Activated T-helper 1 cell treated with anti-CD3 and anti-CD28 coated beads, Interleukin-12 subunit alpha, Interleukin-12 subunit beta, Interleukin-2, Interleukin-4 antibody, amounts not matched to agents 30 ng/mL and 10 ng/mL and 1 ng/mL, durations not matched to agents 14 hours and 24 hours and 36 hours (primary cell): ENCODE measurements at places on chromosomes 1 and 21.

DNA sequence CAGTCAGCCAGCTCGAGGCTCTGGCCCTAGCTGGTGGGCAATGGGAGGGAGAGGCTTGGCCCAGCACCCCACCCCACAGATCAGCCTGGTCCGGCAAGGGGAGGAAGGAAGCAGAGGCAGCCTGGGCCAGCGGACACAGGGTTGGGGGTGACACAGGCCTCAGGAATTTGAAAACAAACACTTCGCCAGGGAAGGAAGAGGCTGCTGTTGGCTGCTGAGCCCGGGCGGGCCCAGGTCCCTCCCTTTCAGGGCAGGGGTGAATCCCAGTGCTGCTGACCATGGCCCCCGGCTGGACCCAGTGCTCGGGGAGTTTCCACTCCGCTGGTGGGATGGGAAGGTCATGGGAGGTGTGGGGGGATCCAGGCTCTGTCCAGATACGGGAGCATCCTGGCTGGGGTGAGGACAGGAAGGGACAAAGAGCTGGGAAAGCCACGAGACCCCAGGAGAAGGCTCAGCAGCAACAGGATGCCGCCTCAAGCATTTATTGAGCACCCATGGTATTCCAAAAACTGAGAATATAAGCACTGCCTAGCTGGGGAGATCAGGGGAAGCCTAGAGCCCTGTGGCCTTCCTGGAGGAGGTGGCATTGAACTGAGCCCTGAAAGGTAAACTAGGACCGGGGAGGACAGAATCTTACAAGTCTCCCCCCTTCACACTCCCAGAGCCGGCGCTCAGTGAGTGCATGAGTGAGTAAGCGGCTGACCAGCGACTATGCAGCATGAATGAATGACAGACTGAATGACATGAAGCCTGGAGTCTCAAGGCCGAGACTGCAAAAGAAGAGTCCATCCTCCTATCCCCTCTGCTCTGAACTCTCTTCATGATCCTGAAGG, 26.2 kb upstream of the EPHA2 start:
- no peak for DNase-seq
- H3K4me3 ChIP-seq: no peak overlapping the region
- H3K4me1 ChIP-seq: no peaks in the 10 kb centered on the region

DNA sequence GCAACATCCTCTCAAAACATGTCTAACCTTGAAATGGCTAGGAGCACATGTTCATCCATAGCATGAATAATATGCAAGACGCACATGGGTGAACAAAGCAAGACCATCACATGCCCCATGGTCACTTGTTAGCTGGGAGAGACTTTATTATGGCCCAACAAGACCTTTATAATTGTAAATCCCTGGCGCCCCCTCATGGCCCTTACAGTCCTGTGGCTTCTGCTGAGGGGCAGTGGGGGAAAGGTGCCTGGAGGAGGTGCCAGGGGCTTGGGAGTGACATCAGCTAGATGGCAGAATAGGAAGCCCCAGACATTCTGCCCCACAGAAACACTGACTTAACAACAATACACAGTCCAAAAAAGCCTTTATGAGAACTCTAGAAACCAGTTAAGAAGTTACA, 51.7 kb downstream of the CSMD2 start:
- no peaks in the 10 kb centered on the region for H3K36me3 ChIP-seq
- no peak for DNase-seq
- no peaks in the 10 kb centered on the region for H3K4me1 ChIP-seq
- no peak overlapping the region for H3K4me3 ChIP-seq
- H3K27me3 ChIP-seq: peaks cover 6% of the 10 kb centered on the region

- no peak overlapping the region for H3K27ac ChIP-seq
- peaks cover 8% of the 10 kb centered on the region for H3K4me1 ChIP-seq
- H3K36me3 ChIP-seq: no peaks in the 10 kb centered on the region
- H3K4me3 ChIP-seq: no peak overlapping the region
These were observed 13.3 kb upstream of the SAMD11 start for GRCh38 chr1:910311-910880.

- H3K27ac ChIP-seq: peak overlapping the region; percentile 95
- peaks cover 91% of the 10 kb centered on the region for H3K4me1 ChIP-seq
- DNase-seq: peak; percentile 43
- peak overlapping the region; percentile 69 for H3K4me3 ChIP-seq
- H3K27me3 ChIP-seq: no peaks in the 10 kb centered on the region
These were observed 92.4 kb upstream of the GPR88 start for GRCh38 chr1:100445565-100445964.

- H3K36me3 ChIP-seq: no peaks in the 10 kb centered on the region
- DNase-seq: no peak
- H3K27me3 ChIP-seq: peaks cover 2% of the 10 kb centered on the region
- H3K4me3 ChIP-seq: no peak overlapping the region
- H3K4me1 ChIP-seq: no peaks in the 10 kb centered on the region
- H3K27ac ChIP-seq: no peak overlapping the region
These were observed 128.4 kb downstream of the S1PR1 start for GRCh38 chr1:101365186-101365585.

GRCh38 chr1:201696217-201696761, 132.7 kb upstream of the IPO9 start:
- no peak overlapping the region for H3K4me3 ChIP-seq
- H3K36me3 ChIP-seq: no peaks in the 10 kb centered on the region

DNA sequence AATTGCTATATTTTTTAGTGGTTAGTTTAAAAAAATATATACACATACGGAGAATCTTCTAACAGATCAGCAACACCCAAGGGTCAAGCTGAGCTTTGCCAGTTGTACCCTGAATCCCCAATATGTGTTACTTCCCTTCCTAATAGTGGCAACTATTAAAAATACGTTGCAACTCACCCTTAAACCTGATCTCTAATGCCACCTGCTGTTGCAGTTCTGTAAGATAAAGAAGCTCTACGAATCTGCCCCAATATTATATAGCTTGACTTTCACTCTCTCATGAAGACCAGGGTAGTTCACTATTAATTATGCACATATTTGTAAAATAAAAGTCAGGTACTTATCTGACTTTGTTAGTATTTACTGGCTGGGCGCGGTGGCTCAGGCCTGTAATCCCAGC, 58.4 kb downstream of the ASH1L start:
- H3K4me3 ChIP-seq: no peak overlapping the region
- H3K4me1 ChIP-seq: peaks cover 36% of the 10 kb centered on the region
- H3K27me3 ChIP-seq: no peaks in the 10 kb centered on the region
- peaks cover 7% of the 10 kb centered on the region for H3K36me3 ChIP-seq

DNA sequence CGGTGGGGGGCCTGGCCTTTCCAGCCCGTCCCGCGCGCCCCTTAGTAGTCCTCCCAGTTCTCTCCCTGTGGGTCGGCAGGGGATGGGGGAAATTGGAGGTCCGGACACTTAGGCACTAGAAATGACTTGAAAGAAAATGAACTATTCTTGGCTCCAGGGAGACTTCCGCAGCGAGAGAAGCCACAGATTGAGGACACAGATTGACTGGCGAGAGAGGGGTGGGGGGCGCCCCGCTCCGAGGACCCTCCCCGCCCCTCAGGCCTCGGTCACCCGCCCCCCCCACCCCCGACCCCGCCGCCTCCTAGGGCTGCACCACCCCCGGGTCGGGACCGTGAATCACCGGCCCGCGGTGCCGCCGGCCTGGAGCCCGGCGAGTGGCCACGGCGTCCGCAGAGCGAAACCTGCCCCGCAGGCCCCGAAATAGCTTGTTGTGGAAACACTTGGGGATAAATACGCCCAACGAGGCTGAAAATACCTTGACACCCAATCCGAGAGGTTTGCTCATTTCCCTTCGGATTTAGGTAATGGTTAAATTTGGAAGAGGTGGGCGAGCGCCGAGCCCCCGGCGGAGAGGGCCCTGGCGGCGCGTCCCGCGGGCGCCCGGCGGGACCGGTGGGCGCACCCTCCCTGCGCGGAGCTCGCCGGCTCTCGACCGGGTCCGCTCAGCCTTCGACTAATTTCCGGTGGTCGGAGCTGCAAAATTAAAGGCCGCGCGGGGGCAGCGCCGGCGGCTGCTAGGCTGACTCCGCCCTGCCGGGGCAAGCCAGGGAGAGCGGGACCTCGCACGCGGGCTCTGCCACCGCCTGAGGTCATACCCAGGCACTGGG, at the start of gene GFI1:
Gene GFI1 (minus strand): TSS at position 675 of the 827 bp plus-strand sequence. CDS start 3,438 bp downstream, outside the sequence.
- H3K27me3 ChIP-seq: peaks cover 3% of the 10 kb centered on the region
- H3K36me3 ChIP-seq: peaks cover 26% of the 10 kb centered on the region
- H3K4me3 ChIP-seq: peak within 1 kb of the TSS; percentile 99
- H3K27ac ChIP-seq: peak within 1 kb of the TSS; percentile 97
- peaks cover 46% of the 10 kb centered on the region for H3K4me1 ChIP-seq

- no peaks in the 10 kb centered on the region for H3K36me3 ChIP-seq
- no peaks in the 10 kb centered on the region for H3K4me1 ChIP-seq
- H3K27ac ChIP-seq: no peak overlapping the region
- DNase-seq: no peak
These were observed 9.1 kb downstream of the MMEL1 start for GRCh38 chr1:2623571-2624337.

- peak overlapping the region; percentile 94 for H3K27ac ChIP-seq
- H3K4me1 ChIP-seq: peaks cover 48% of the 10 kb centered on the region
- H3K27me3 ChIP-seq: peaks cover 39% of the 10 kb centered on the region
- peaks cover 9% of the 10 kb centered on the region for H3K36me3 ChIP-seq
- DNase-seq: peak; percentile 83
- peak overlapping the region; percentile 70 for H3K4me3 ChIP-seq
These were observed 7.7 kb downstream of the CNIH3 start for GRCh38 chr1:224623743-224624333.

- H3K27me3 ChIP-seq: peaks cover 57% of the 10 kb centered on the region
- no peak within 1 kb of the TSS for H3K27ac ChIP-seq
- peaks cover 2% of the 10 kb centered on the region for H3K36me3 ChIP-seq
These were observed at the start of gene TGFB2 for GRCh38 chr1:218344814-218345672. TSS of gene TGFB2 (plus strand) at chr1:218345336. CDS start at chr1:218346702, 1,366 bp downstream.

- H3K36me3 ChIP-seq: no peaks in the 10 kb centered on the region
- H3K27me3 ChIP-seq: peaks cover 3% of the 10 kb centered on the region
- no peak overlapping the region for H3K4me3 ChIP-seq
These were observed 59.2 kb downstream of the WDR64 start for GRCh38 chr1:241711326-241711725.

GRCh38 chr21:46247699-46248421, 19.3 kb upstream of the LSS start:
- H3K27ac ChIP-seq: peak overlapping the region; percentile 43
- DNase-seq: no peak
- H3K4me1 ChIP-seq: peaks cover 26% of the 10 kb centered on the region
- H3K36me3 ChIP-seq: peaks cover 45% of the 10 kb centered on the region

GRCh38 chr1:181504399-181504842, 21.1 kb downstream of the CACNA1E start:
- peaks cover 2% of the 10 kb centered on the region for H3K27me3 ChIP-seq
- H3K4me1 ChIP-seq: peaks cover 8% of the 10 kb centered on the region
- no peak overlapping the region for H3K4me3 ChIP-seq
- DNase-seq: no peak
- no peak overlapping the region for H3K27ac ChIP-seq
- no peaks in the 10 kb centered on the region for H3K36me3 ChIP-seq

- no peak for DNase-seq
- peaks cover 29% of the 10 kb centered on the region for H3K27me3 ChIP-seq
- H3K4me1 ChIP-seq: no peaks in the 10 kb centered on the region
- no peak overlapping the region for H3K4me3 ChIP-seq
- no peak overlapping the region for H3K27ac ChIP-seq
- H3K36me3 ChIP-seq: peaks cover 2% of the 10 kb centered on the region
These were observed 30.0 kb downstream of the EPHA10 start for GRCh38 chr1:37734629-37735591.

GRCh38 chr1:158180741-158181576, at the start of gene CD1D:
TSS of gene CD1D (plus strand) at chr1:158180895. CDS start at chr1:158181102, 207 bp downstream.
- no peak for DNase-seq
- H3K4me3 ChIP-seq: peak within 1 kb of the TSS; percentile 81
- H3K4me1 ChIP-seq: peaks cover 10% of the 10 kb centered on the region

- H3K36me3 ChIP-seq: no peaks in the 10 kb centered on the region
- no peak overlapping the region for H3K27ac ChIP-seq
- no peaks in the 10 kb centered on the region for H3K4me1 ChIP-seq
- no peak overlapping the region for H3K4me3 ChIP-seq
- DNase-seq: no peak
These were observed 99.6 kb upstream of the KAZN start for GRCh38 chr1:14498839-14499238.

GRCh38 chr1:30321996-30322858, 401.2 kb downstream of the MATN1 start:
- H3K4me1 ChIP-seq: no peaks in the 10 kb centered on the region
- H3K27me3 ChIP-seq: peaks cover 4% of the 10 kb centered on the region
- no peaks in the 10 kb centered on the region for H3K36me3 ChIP-seq
- no peak overlapping the region for H3K4me3 ChIP-seq
- H3K27ac ChIP-seq: no peak overlapping the region

DNA sequence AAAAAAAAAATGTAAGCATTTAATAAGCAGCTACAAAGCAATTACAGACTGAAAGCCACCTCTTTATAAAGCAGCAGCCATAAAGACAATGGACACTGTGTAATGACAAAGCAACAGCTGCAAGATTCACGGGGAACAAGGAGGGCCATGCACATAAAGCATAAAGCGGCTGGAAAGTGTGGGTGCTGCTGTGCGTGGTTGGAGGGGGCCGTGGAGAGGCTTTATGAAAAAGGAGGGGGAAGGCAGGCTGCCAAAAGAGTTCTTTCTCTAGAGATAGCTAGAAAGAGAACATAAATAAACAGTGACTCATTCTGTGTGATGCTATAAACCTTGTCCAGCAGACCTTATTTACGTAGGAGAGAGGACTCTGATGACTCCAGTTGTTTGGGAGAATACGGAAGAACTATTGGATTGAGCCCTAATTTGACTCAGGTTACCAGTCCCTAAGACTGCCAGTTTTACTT, 49.3 kb downstream of the ADAMTS1 start:
- no peak overlapping the region for H3K4me3 ChIP-seq
- no peaks in the 10 kb centered on the region for H3K4me1 ChIP-seq
- no peak for DNase-seq
- H3K27me3 ChIP-seq: peaks cover 3% of the 10 kb centered on the region

- DNase-seq: no peak
- no peak overlapping the region for H3K27ac ChIP-seq
- H3K4me3 ChIP-seq: no peak overlapping the region
- H3K4me1 ChIP-seq: peaks cover 19% of the 10 kb centered on the region
- peaks cover 24% of the 10 kb centered on the region for H3K27me3 ChIP-seq
These were observed 10.4 kb downstream of the PGLYRP4 start for GRCh38 chr1:153337980-153338853.

- DNase-seq: no peak
- no peak overlapping the region for H3K4me3 ChIP-seq
- no peaks in the 10 kb centered on the region for H3K4me1 ChIP-seq
- H3K27me3 ChIP-seq: no peaks in the 10 kb centered on the region
- no peaks in the 10 kb centered on the region for H3K36me3 ChIP-seq
These were observed 146.8 kb downstream of the ZBTB18 start for GRCh38 chr1:244197851-244198375.

- peaks cover 35% of the 10 kb centered on the region for H3K4me1 ChIP-seq
- no peak for DNase-seq
- no peaks in the 10 kb centered on the region for H3K27me3 ChIP-seq
- H3K27ac ChIP-seq: no peak overlapping the region
- H3K36me3 ChIP-seq: peaks cover 23% of the 10 kb centered on the region
- H3K4me3 ChIP-seq: no peak overlapping the region
These were observed 5.9 kb downstream of the ANKRD13C start for GRCh38 chr1:70348399-70349165.

- no peaks in the 10 kb centered on the region for H3K27me3 ChIP-seq
- H3K4me3 ChIP-seq: no peak overlapping the region
- DNase-seq: no peak
- H3K27ac ChIP-seq: no peak overlapping the region
- H3K4me1 ChIP-seq: peaks cover 2% of the 10 kb centered on the region
These were observed 38.5 kb upstream of the PRDX6 start for GRCh38 chr1:173438675-173439074.

- peaks cover 5% of the 10 kb centered on the region for H3K4me1 ChIP-seq
- DNase-seq: no peak
These were observed 49.0 kb downstream of the MRPL37 start for GRCh38 chr1:54248966-54249365.

GRCh38 chr21:43597052-43597451, 62.2 kb downstream of the HSF2BP start:
- no peak overlapping the region for H3K4me3 ChIP-seq
- DNase-seq: no peak
- peaks cover 3% of the 10 kb centered on the region for H3K4me1 ChIP-seq
- H3K36me3 ChIP-seq: no peaks in the 10 kb centered on the region
- peaks cover 37% of the 10 kb centered on the region for H3K27me3 ChIP-seq
